ENCODE measurements at places on chromosomes 7 and 10. TPM values are rescaled to one million over a fixed set of nuclear protein-coding genes. Genes with fewer than 3 reads are reported as not detected.

GRCh38 chr10:124369986-124370385, 48.7 kb downstream of the OAT start:
- DNase-seq, result no peak

DNA sequence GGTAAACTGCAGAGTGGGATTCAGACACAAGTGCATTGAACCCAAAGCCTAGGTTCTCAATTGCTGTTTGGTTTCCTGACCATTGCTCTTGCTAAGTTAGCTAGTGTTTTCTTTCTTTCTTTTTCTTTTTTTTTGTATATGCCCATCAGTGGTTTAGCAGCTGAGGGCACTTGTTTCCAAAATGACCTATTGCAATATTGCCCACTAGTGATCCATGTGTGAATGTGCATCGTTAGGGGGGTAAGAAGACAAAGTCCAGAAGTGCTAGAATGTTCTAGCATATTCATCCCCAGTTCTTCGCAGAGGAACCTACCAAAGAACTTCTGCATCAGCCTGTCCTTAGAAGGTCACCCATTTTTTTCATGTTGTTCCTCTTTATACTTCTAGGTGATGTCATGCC, 252.8 kb upstream of the GPR26 start:
- DNase-seq, result no peak

DNA sequence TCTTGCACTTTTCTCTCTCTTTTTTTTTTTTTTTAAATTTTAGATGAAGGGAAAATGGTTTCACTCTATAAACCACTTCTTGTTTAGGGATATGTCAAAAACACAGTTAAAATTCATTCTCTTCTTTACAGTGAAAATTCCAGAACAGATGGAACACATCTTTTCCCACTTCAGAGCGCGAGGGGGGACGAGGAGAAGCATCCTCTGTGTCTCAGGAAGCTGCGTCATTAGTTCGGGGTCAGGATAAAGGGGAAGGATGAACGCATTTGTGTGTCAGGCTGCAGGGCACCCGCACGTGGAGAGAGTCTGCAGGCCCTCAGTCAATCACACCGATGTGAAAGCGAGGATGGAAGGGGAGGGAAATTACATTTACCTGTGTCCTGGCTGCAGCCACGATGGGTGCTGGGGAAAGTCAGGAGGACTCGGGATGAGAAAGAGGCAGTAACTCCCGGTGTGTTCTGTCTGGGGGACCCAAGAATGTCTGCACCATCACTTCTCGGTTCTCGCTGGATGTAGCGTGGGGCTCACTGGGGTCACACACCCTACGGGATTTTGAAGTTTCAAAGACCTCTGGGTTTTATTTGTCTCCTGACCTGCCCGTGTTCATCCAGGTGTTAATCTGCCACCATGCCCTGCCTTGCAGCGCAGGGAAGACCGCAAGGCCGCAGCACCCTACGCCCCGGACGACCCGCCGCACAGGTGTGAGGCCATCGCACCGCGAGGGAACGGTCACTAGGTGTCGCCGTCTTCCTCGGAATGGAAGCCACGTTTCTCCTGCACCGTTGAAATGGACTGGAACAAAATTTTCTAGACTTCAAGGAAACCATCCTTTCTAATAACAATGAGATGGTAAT, 66.7 kb upstream of the PITRM1 start:
- peak; percentile 75 for DNase-seq

The GATA3 gene
- 49.1 TPM for total RNA-seq

- no peak for DNase-seq
Measured at GRCh38 chr7:106371629-106372028, 86.8 kb upstream of the NAMPT start.

GRCh38 chr7:42915356-42915755, 3.5 kb upstream of the C7orf25 start:
- no peak for DNase-seq

The PRPF18 gene
- total RNA-seq, result 27.4 TPM

- DNase-seq, result no peak
Measured at GRCh38 chr10:110370006-110370405, 65.3 kb upstream of the SMNDC1 start.

The PLAC9 gene
- total RNA-seq, result not detected
